ENCODE measurements at places on chromosomes 11 and 22.

- no peak for DNase-seq
Measured at GRCh38 chr11:91230647-91231046, 994.0 kb upstream of the FAT3 start.

DNA sequence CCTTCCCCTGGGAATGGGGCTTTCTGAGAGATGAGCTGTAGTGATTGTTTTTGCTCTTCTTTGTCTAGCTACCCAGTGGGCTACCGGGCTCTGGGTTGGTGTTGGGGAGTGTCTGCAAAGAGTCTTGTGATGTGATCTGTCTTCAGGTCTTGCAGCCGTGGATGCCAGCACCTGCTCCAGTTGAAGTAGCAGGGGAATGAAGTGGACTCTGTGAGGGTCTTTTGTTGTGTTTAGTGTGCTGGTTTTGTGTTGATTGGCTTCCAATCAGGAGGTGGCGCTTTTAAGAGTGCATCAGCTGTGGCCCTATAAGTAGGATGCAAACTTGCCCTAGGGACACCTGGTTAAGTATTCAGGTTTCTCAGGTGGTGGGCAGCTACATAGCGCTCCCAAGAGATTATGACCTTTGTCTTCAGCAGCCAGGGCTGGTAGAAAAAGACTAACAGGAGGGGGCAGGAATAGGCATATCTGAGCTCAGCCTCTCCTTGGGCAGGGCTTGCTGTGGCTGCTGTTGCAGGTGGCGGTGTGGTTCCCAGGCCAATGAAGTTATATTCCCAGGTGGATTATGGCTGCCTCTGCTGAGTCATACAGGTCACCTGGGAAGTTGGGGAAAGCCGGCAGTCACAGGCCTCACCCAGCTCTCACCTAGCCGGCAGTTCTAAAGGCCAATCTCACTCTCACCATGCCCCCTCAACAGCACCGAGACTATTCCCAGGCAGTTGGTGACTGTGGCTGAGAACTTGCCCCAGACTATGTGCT lies 315.7 kb upstream of the C11orf87 start:
- no peak for DNase-seq

- DNase-seq: no peak
Measured at GRCh38 chr11:129283141-129283540, 91.0 kb upstream of the ARHGAP32 start.

- no peak for DNase-seq
Measured at GRCh38 chr11:22603933-22604332, 21.7 kb downstream of the FANCF start.

DNA sequence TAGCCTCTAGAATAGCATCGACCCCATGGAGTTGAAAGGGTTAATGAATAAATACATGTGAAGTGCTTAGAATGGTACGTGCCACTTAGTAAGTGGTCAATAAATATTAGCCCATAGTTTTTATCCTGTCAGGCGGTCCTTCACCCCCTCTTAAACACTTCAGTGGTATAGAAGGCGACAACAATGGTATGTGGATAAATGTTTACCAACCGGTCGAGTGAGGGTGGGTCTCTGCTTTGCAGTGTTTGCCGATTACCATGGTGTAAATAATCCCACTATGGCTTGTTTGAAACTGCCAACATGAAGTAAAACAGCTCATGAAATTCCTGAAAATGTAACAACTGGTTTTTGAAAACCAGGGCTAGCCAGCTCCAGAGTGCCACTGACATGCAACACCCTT lies 541.2 kb downstream of the BUD13 start:
- DNase-seq: no peak

GRCh38 chr11:134615041-134615615 lies 203.1 kb upstream of the B3GAT1 start:
- no peak for DNase-seq

GRCh38 chr11:105937331-105937730 lies 84.7 kb downstream of the MSANTD4 start:
- DNase-seq: no peak

DNA sequence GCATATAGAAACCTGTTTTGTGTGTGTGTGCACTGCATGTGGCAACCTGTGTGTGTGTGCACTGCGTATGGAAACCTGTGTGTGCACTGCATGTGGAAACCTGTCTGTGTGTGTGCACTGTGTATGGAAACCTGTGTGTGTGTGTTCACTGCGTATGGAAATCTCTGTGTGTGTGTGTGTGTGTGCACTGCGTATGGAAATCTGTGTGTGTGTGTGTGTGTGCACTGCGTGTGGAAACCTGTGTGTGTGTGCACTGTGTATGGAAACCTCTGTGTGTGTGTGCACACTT lies 72.2 kb upstream of the CCND1 start:
- DNase-seq: no peak

DNA sequence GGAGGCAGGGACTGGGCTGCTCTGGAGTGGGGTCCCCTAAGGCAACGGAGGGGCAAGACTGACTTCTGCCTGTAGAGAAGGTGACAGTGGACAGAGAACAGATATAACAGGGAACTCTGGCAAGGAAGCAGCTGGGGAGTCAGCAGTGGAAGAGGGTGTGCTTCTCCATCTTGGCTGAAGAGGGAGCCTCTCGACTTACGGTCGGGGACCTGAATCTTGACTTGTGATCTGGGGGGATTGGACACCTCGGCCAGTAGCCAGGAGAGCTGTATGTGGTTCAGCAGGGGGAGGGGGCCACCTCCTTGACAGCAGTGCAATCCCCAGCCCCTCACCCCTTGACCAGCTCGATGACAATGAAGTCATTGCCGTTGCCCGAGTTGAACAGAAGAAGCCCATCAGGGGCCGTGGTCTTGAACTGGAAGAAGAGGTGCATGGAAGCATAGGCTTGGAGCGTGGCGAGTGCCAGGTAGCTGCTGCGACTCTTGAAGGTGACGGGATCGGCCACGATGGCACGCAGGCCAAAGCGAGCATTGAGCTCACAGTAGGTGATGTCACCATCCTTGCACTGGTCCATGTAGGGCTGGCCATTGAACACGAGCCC lies 60.0 kb downstream of the SLC22A12 start:
- DNase-seq: no peak

- no peak for DNase-seq
Measured at GRCh38 chr11:88813233-88813915, 252.4 kb downstream of the GRM5 start.

- no peak for DNase-seq
Measured at GRCh38 chr11:119504371-119504770, 81.4 kb upstream of the THY1 start.

- DNase-seq: peak; percentile 21
Measured at GRCh38 chr11:8566613-8567210, 27.3 kb downstream of the STK33 start.

DNA sequence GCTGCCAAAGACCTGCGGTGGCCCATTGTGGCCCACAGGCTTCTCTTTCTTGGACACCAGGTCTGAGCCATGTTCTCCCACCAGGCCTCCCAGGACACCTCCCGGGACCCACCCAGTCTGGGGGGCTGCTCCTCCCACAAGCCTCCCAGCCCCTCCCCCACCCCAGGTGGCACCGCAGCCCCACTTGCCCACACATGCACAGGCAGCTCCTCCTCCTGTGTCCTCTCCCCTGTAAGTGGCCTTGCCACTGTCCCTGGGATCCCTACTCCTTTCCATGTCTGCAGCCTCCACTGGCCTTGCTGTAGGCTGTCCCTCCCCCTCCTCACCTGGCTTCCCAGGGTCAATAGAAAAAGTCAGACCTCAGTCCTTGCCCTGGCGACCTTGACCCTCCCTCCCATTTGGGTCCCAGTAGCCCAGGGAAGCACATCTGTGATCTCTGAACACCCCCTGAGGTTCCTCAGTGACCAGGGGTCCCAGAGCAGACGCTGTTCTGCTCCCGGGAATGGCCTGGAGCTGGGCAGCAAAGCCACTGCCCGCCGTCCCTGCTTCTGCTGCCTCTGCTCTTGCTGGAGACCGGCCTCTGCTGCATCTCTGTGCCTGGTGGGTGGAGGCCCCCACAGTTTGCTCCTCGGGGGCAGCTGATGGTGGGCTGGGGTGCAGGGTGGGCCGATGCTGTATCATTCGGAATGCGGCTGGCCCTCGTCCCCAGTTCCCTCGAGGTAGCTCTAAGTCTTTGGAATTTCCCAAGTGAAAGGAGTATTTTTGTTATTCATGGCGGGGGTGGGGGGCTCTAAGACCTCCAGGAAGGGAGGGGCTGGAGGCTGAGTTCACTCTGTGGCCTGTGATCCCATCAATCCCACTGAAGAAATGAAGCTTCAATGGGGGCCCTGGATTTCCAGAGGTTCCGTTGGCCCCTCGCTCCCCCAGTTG lies 43.6 kb downstream of the ARHGAP8 start:
- DNase-seq: no peak

DNA sequence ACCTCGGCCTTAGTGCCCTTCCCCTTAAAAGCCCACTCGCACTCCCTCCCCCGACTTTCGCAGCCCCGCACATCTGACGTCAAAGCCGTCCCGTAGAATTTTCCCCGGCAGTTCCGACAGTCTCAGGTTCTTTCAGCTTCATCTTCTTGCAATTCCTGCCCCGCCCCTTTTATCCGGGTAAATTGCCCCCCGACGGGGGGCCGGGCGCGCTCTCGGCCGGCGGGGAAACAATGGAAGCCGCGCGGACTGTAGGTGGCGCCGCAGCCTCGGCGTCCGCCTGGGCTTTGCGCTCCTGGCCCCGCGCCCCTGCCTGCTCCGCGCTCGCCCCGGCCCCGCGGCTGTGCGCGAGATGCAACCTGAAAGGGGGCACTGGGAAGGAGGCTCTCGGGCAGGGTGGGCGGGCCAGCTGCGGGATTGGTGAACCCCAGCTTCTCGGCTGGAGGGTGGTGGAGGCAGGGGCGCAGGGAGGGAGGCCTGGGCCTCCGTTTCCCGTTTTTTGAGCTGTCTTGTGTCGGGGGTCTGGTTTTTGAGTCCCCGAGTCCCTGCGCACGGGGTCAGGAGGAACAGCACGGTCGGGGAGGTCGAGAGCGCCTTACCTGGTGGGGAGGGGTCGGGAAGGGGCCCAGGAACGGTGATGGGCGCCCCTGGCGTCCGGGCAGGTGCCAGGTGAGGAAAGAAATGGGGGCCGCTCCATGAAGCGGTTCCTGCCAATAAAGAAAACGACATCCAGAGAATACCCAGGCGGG lies 859 bp upstream of the FGF19 start:
- no peak for DNase-seq

DNA sequence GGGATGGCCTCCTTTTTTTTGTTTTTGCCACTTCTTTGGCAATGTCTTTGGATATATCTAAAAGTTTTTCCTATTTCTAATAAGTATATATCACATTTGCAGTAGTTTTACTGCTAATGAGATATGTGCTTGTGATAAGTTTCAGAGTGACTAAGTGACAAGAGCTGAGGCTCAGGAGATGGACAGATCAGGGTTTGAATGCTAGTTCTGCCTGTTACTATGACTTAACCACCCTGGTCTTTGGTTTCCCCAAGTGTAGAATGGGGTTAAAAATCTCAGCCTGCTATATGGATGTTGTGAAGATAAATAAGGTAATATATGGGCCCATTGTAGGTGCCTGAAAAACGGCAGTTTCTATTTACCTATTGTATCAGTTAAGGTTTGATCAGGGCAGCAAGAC lies 9.1 kb upstream of the MICAL2 start:
- DNase-seq: no peak

DNA sequence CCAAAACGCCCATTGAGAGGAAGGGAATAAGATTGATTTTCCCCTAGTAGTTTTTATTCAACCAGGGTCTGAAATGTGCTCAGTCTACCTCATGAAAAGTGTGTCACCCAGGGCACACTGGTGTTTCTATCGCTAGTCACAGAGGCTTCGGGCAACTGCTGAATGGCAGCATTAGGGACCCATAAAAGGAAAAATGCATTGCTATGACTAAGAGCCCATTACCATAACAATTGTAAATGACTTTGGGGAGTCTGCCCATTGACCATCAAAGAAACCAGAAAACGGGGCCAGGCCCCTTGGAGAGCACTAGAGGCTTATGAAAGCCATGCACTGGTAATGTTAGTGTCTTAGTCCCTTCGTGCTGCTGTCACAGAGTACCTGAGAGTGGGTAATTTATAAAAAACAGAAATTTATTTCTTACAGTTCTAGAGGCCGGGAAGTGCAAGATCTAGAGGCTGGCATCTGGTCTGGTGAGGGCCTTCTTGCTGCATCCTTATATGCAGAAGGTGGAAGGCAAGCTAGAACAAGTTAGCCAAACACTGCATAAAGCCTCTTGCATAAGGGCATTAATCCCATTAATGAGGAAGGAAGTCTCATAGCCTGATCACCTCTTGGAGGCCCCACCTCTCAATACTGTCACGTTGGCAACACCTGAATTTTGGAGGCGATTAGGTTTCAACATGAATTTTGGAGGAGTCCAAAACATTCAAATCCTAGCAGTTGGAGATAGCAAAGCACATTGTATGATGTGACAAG lies 306.7 kb downstream of the ST3GAL4 start:
- no peak for DNase-seq

DNA sequence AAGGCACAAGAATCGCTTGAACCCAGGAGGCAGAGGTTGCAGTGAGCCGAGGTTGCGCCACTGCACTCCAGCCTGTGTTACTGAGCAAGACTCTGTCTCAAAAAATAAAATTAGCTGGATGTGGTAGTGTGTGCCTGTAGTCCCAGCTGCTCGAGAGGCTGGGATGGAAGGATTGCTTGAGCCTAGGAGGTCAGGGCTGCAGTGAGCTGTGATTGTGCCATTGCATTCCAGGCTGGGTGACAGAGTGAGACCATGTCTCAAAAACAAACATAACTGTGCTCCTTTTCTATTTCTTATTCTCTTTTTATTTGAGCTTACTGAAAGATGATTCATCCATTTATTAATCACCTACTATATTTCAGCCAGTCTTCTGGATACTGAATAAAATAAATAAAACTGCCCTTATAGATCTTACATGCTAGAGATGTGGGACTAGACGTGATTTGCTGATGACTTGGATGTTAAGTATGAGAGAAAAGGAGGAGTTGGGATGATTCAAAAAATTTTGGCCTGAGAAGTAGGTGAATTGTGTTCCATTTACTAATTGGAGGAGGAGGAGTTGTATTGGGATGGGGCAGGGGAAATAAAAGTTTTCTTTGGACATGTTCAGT lies 18.0 kb downstream of the PAAF1 start:
- DNase-seq: no peak

GRCh38 chr22:37196539-37197450 lies 8.7 kb upstream of the C1QTNF6 start:
- peak; percentile 89 for DNase-seq

- peak; percentile 83 for DNase-seq
Measured at GRCh38 chr22:36329254-36330078, 58.3 kb downstream of the MYH9 start.

DNA sequence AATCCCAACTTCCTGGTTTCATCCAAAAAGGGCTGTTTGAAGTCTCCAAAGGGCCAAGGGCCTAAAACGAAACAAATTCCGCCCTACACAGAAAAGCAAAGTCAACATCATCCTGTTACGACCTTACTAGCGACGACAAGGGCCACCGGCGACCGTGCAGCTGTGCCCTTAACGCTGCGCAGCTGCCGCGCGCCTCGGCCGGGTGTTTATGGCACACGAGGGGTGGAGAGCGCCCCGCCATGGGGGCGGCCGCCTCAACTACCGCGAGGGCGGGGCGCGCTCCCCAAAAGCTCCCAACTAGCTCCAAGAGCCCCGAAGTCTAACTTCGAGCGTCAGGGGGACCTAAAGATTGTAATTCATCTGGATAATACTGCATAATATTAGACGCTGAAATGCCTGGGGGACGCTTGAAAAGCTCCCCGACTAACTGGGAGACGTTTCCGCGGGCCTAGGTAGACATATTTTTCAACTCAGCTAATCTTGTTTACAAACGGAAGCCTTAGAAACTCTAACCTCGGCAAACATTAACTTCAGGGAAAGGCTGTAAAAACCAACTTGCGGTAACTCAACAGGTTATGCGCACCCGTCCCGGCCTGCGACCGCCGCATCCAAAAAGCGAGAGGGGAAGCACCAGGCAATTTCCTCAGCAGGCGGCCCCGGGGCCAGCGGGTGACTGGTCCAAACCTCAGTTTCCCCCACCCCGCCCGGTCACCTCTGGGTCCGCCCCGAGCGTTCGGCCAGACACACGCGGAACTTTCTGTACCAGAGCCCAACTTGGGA lies 694 bp downstream of the TMEM123 start:
- DNase-seq: peak; percentile 28

- DNase-seq: no peak
Measured at GRCh38 chr22:48651981-48652538, 1175.6 kb downstream of the BRD1 start.

Measured in GM04504 (cell line).